Globus pallidus (tissue), 1 donor: ENCODE measurements at places on chromosomes 5 and 9.

DNA sequence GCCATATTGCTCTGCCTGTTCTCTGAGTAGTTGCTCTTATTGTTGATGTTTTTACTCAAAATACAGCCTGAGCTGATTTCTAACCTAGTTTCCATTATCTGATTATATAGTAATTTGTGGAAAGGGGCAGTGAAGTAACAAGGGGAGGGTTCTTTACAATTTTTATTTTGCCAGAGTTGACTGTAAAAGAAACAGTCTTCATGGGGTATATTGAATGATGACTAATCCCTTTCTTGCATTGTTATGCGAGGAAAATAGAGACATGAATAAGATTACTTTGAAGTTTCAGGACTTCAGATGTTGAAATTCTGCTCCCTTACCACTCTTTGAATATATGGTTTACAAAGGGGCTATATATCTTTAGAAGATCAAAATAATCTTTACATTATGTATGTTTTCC, 9.1 kb upstream of the LRRC70 start:
- DNase-seq, result no peak

GRCh38 chr9:97413462-97413861, 1.6 kb downstream of the TDRD7 start:
- peak; percentile 2 for DNase-seq

DNA sequence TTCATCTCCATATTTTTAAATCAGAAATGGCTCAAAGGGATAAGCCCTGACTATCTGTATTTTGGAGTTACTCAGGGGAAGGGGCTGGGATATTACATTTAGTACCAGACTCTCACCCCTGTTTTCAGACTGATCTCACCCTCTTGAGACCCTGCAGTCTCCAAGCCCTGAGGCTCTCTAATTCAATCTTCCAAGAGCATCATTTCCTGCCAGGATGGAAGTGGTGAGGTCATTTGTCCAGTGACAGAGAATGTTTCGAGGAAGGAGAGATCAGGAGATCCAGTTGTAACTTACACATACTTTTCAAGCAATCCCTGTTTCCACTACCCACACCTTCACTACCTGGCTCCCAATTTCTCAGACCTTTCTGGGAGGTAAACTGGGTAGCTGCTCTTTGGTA, 295.5 kb upstream of the EFNA5 start:
- DNase-seq, result no peak

DNA sequence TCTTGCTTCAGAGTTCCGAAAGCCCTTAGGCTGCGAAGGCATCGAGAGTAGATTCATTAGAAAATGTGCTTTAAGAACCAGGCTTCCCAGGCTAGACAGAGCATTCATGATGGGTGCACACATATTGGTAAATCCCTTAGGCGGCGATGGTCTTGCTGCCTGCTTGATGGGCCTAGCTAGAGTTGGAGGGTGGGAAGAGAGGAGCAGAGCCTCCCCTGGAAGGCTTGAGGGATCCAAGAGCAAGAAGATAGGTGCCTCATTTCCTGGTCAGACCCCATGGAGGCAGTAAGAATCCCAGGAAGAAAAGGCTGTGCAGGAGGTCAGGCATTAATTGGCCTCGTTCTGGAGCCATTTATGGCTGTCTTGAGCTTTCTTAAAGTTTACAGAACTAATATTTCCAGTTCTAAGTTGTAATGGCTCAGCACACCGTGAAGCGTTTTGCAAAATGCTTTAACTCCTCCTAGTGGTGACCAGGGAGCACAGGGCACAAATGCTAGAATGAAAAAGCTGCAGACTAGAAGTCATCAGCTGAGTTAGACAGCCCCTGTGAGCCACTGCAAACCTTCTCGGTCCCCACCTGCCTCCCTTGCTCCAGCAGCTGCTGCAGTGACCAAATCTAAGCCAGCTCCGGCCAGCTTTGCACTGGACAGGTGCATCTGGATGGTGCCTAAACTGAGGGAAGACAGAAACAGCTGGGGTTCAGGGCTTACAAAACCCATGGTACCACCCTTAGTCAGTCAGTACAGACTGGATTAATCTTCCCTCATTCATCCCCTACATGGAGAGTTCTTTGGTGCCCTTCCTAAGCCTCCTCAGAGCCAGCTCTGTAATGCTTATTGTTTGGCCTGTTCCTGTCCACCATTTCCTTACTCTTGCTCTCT, 14.7 kb downstream of the SLC45A2 start:
- DNase-seq, result peak; percentile 13

- DNase-seq, result no peak
Observed at GRCh38 chr9:79221084-79221483, 350.7 kb upstream of the TLE4 start.

DNA sequence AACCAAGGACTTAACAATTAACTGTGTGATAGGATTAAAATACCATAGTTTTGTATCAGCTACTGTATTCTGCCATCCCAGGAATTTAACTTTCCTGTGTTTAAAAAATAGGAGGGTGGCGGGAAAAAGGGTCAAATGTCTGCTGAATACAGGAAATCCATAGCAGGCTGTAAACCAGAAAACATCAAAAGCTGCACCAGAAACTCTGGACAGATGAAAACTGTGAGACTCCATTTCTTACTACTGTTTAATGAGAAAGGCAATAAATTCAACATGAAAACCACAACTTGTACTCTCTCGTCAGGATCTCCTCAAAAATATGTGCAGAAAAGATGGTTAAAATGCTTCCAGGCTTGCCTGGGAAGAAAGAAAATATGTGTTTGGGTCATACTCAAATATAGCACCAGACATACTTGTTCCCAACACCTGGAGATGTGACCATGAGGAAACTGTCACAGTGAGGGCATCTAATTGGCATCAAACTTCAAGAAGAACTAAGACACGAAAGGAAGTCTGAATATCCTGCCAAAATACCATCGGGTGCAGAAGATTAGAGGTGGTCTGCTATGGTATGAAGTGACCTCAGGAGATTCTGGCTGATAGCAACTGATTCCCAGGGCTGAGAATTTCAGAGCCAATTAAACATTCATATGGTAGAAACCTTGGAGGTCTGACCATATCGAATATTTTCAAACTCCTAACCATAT, 164.7 kb upstream of the TARS1 start:
- DNase-seq, result no peak

DNA sequence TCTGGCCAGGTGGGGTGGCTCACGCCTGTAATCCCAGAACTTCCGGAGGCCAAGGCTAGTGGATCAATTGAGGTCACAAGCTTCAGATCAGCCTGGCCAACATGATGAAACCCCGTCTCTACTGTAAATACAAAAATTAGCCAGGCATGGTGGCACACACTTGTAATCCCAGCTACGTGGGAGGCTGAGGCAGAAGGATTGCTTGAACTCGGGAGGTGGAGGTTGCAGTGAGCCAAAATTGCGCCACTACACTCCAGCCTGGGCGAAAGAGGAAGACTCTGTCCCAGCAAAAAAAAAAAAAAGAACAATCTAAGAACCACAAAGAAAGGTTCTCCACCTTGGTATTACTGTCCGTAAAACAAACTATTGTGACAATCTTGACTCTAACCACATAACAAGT, 9.7 kb downstream of the MYO10 start:
- no peak for DNase-seq

DNA sequence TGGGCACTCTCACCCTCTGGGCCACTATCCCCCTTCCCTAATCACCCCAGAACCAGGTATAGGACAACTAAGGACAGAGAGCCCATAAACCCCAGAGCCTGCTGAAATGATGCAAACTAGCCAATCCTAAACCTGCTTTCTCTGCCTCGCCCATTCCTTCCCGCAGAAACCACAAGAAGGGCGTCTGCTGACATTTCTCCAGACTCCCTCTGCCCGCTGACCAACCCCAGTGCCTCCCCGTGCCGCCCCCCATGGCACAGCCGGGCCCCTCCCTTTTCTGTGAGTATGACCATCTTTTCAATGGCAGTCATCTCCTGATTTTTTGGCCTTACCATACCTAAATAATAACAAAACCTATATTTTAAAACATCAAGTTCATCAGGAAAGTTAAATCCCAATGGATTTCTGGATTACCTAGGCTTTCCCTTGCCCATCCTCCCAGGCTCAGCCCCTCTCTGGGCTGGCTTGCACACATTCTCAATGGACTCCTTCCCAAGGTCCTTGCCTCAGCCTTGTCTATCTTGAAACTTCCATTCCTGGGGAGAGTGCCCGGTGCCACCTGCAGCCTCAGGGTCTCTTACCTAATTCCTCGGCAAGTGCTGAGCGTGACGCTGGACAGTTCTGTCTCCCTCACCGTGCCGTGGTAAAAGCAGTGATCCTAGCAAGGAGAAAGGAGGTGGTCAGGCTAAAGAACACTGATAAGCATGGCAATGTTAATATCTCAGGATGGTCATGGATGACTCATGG, 45.2 kb downstream of the ADAM19 start:
- no peak for DNase-seq

DNA sequence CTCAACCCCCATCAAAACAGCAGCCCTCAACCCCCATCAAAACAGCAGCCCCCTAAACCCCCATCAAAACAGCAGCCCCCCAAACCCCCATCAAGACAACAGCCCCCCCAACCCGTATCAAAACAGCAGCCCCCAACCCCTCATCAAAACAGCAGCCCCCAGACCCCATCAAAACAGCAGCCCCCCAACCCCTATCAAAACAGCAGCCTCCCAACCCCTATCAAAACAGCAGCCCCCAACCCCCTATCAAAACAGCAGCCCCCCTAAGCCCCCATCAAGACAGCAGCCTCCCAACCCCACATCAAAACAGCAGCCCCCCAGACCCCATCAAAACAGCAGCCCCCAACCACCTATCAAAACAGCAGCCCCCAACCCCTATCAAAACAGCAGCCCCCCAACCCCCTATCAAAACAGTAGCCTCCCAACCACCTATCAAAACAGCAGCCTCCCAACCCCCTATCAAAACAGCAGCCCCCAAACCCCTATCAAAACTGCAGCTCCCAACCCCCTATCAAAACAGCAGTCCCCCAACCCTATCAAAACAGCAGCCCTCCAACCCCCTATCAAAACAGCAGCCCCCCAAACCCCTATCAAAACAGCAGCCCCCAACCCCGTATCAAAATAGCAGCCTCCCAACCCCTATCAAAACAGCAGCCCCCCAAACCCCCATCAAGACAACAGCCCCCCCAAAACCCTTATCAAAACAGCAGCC, 1.2 kb downstream of the TPPP start:
- DNase-seq, result no peak

GRCh38 chr5:39148983-39149534, 70.3 kb downstream of the FYB1 start:
- peak; percentile 53 for DNase-seq

- peak; percentile 26 for DNase-seq
Observed at GRCh38 chr5:180116077-180116999, 44.8 kb upstream of the RNF130 start.
